CD4-positive, alpha-beta T cell treated with Interferon gamma for 1 hour (primary cell): ENCODE measurements at places on chromosomes 4 and X.

GRCh38 chr4:33975995-33976394, 2268.3 kb downstream of the ARAP2 start:
- no peak for DNase-seq

GRCh38 chrX:43706786-43707370, 50.8 kb downstream of the MAOA start:
- no peak for DNase-seq

DNA sequence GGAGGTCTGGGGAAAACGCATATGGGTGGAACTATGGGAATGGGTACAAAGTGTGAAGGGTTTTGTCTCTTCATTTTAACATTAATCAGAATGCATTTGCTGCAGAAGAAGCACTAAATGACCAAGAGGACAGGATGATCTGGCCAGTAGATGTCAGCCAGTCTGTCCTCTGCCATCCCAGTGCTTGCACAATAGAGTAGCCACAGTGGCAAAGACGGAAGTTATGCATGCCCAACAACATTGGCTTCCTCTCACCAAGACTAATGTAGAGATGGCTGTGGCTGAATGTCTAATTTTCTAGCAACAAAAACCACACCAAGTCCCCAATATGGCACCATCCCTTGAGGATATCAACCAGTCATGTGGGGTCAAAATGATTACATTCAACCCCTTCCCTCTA, 45.0 kb upstream of the ARHGEF6 start:
- DNase-seq, result no peak

- DNase-seq, result no peak
Observed at GRCh38 chrX:123361371-123361770, 177.3 kb downstream of the GRIA3 start.
